ENCODE measurements at places on chromosomes 6 and 20. TPM values are rescaled to one million over a fixed set of nuclear protein-coding genes. Genes with fewer than 3 reads are reported as not detected.

MCM9 gene
- 19.9 TPM for total RNA-seq

ADGB gene
- not detected for total RNA-seq

DNA sequence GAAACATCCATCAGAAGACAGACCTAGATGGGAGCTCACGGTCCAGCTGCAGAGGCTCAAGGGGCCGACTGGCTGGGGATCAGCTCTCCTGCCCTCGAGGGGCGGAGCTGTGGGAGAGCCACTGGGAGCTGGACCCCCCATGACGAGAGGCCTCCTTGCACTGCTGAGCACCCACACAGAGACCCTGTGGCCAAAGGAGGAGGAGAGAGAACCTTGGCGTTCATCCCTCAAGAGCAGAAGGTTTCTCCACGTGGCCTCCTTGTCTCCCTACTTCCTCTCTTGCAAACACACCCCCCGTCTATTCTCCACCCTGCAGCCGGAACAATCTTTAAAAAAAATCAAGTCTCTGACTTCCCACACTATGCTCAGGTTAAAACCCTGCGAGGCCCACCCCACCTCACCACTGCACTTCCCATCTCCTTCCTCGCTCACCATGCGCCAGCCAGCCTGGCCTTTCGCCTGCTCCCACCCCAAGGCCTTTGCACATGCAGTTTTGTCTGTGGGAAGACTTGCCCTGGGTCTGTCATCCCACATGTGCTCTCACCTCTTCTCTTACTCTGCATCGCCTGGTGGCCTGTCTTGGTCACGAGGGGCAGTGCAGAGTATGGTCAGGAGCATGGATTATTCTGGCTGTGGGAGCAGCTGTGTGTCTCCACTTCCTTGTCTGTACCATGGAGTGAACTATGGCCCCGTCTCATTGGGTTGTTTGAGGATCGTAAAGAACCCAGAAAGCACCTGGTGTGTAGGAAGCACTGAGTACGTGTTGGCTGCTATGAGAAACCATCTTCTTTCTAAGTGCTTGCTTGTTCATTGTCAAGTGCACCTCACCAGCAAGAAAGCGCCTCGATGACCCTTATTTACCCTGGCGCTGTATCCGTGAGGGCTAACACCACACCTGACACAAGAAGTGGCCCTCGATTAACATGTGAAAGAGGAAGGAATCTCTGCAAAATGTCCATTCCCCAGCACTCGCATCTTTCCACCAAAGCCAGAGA lies 32.9 kb downstream of the PMEPA1 start:
- no peak for DNase-seq

- DNase-seq: no peak
These were observed 668.0 kb upstream of the FLRT3 start for GRCh38 chr20:15005300-15005986.

DNA sequence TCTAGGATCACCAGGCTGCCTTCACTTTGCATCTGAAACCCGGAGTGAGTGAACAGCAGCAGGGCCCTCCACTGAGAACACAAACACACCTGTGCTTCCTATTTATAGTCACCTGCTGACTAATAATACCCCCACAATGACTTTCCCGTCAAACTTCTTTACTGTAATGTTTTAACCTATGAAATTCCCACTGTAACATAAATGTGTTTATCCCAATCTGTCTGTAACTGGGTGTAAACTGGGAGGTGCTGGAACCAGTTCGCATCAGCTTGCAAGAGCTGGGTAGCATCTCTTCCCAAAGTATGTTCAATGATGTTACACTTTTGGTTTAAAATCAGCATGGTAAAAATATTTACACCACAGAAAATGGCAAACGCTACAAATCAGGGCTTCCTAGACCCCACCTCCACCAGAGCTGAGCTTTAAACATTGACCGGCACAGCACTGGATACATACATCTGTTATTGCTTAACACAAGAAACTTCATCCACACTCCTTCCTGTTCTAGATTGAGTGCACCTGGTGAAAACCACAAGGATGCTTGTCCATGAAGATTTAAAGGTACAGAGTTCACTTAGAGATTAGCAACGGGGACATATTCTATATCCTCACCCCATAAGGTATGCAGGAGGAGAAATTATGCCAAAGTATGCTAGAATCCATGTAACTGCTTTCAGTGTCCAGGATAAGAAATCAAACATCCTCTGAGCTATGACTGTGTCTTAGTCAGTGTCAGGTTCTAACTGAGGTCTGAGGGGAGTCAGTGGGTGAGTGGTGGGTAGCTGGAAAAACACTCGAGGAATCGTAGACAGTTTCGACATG lies 79.0 kb downstream of the ALDH8A1 start:
- no peak for DNase-seq

GRCh38 chr6:100001915-100002388 lies 7.9 kb upstream of the MCHR2 start:
- peak; percentile 43 for DNase-seq

GRCh38 chr20:36574366-36575135 lies 1.2 kb downstream of the TGIF2 start:
- DNase-seq: peak; percentile 58

GRCh38 chr20:35653430-35653734 lies 11.3 kb downstream of the CPNE1 start:
- no peak for DNase-seq

GRCh38 chr20:1085492-1086276 lies 32.7 kb upstream of the PSMF1 start:
- DNase-seq: no peak
